Immature natural killer cell (primary cell): ENCODE measurements at places on chromosomes 7 and 10. TPM values are rescaled to one million over a fixed set of nuclear protein-coding genes. Genes with fewer than 3 reads are reported as not detected.

DNA sequence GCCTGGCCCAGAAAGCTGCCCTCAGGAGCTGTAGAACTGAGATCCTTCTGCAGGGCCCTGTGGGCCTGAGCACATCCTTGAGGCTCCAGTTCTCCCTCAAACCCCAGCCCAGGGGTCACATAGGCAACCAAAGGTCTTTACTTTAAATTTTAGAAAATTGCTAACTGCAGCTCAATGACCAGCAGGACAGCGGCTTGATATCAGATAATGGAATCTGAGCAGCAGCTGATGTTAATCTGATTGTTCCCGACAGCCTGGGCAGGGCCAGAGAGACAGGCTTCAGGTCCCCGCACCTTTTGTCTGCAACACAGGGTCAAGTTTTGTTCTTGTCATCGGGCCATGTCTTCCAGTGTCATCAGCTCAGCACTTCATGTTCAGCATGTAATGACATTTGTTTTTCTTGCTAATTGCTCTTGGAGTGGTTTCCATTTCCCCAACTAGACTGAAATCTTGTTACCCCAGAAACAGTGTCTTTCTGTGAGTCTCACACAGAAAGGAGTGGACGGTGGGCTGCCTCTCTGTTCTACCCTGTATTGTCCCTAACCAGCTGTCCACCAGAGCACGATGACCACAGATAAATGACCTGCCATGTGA lies 91.0 kb downstream of the PAXIP1 start:
- no peaks in the 10 kb centered on the region for H3K36me3 ChIP-seq
- no peak overlapping the region for H3K4me3 ChIP-seq
- no peak overlapping the region for H3K27ac ChIP-seq
- H3K4me1 ChIP-seq: peaks cover 13% of the 10 kb centered on the region

- no peaks in the 10 kb centered on the region for H3K4me1 ChIP-seq
- H3K27me3 ChIP-seq: peaks cover 2% of the 10 kb centered on the region
- no peaks in the 10 kb centered on the region for H3K36me3 ChIP-seq
- DNase-seq: no peak
- H3K27ac ChIP-seq: no peak overlapping the region
These were observed 227.2 kb downstream of the ADAM12 start for GRCh38 chr10:126160971-126161630.

DNA sequence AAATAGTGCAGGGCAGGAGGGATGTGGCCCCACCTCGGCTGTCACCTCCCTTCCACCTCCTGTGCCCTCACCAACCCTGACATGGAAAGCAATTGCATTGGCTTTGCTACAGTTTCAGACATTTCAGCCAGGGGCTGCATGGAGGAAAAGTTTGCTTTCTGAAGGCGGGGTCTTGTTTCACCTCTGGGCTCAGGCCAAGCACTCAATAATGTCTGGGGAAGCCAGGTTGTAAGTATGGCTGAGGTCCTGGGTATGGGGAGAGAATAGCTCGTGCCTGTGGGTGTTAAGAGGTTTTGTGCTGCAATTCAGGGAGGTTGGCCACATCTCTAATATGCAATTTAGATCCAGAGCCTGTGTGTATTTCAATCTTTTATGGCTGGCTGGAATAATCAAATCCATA lies 238.4 kb upstream of the MKI67 start:
- no peak for DNase-seq
- no peak overlapping the region for H3K27ac ChIP-seq
- no peaks in the 10 kb centered on the region for H3K4me1 ChIP-seq

DNA sequence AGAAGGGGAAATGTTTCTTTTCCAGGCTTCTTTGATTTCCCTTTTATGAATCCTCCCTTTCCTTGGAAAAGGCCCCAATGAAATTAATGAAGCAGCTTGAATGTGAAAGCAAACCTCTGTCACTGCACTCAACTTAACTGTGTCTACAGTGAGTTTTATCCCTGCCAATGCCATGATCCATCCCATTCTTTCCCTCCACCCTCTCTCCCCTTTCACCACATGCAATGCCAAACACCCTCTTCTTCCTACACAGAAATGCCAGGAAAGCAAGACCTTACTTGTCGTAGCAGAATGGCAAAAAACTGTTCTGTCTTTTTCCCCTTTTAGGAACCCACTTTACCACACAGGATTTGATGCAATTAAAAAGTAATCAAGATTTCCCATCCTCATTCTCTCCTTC lies 47.3 kb upstream of the TRIL start:
- H3K4me3 ChIP-seq: no peak overlapping the region
- no peaks in the 10 kb centered on the region for H3K4me1 ChIP-seq
- peaks cover 2% of the 10 kb centered on the region for H3K27me3 ChIP-seq
- H3K27ac ChIP-seq: no peak overlapping the region
- DNase-seq: no peak

DNA sequence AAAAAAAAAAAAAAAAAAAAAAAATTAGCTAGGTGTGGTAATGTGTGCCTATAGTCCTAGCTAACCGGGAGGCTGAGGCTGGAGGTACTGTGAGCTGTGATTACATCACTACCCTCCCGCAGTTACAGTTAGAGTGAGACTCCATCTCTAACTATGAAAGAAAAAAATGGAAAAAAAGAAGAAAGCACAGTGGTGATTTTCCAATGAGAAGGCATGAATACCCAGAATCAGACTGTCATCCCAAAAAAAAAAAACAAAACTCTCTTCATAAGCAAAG lies 269.9 kb upstream of the MKLN1 start:
- no peaks in the 10 kb centered on the region for H3K36me3 ChIP-seq
- H3K27me3 ChIP-seq: peaks cover 38% of the 10 kb centered on the region
- peak overlapping the region; percentile 99 for H3K27ac ChIP-seq

GRCh38 chr7:713139-713457 lies 13.4 kb upstream of the DNAAF5 start:
- no peak for DNase-seq
- no peak overlapping the region for H3K27ac ChIP-seq
- H3K4me3 ChIP-seq: no peak overlapping the region
- no peaks in the 10 kb centered on the region for H3K4me1 ChIP-seq
- H3K27me3 ChIP-seq: peaks cover 6% of the 10 kb centered on the region
- no peaks in the 10 kb centered on the region for H3K36me3 ChIP-seq

- no peaks in the 10 kb centered on the region for H3K4me1 ChIP-seq
- no peak overlapping the region for H3K4me3 ChIP-seq
- no peaks in the 10 kb centered on the region for H3K36me3 ChIP-seq
- no peak for DNase-seq
These were observed 265.1 kb downstream of the FGFR2 start for GRCh38 chr10:121332829-121333765.

DNA sequence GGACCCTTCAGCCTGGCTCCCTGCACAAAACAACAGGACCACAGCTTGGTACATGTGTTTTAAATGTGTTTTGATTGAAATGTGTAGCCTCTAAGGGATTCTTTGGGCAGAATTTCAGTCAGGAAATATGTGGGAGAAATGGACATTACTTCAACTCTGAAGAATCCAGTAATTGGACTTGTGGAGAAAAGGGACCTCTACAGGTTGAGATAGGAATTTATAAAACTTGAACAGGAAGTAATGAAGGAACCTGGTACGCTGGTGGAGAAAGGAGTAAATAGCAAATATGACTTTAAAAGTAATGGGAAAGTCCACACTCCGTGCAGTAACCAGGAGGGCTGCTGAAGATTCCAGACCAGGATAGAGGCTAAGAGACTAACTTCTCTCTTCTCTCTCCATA lies 220.5 kb downstream of the LHFPL3 start:
- peaks cover 2% of the 10 kb centered on the region for H3K27me3 ChIP-seq
- H3K4me3 ChIP-seq: no peak overlapping the region
- H3K4me1 ChIP-seq: no peaks in the 10 kb centered on the region
- DNase-seq: no peak

DNA sequence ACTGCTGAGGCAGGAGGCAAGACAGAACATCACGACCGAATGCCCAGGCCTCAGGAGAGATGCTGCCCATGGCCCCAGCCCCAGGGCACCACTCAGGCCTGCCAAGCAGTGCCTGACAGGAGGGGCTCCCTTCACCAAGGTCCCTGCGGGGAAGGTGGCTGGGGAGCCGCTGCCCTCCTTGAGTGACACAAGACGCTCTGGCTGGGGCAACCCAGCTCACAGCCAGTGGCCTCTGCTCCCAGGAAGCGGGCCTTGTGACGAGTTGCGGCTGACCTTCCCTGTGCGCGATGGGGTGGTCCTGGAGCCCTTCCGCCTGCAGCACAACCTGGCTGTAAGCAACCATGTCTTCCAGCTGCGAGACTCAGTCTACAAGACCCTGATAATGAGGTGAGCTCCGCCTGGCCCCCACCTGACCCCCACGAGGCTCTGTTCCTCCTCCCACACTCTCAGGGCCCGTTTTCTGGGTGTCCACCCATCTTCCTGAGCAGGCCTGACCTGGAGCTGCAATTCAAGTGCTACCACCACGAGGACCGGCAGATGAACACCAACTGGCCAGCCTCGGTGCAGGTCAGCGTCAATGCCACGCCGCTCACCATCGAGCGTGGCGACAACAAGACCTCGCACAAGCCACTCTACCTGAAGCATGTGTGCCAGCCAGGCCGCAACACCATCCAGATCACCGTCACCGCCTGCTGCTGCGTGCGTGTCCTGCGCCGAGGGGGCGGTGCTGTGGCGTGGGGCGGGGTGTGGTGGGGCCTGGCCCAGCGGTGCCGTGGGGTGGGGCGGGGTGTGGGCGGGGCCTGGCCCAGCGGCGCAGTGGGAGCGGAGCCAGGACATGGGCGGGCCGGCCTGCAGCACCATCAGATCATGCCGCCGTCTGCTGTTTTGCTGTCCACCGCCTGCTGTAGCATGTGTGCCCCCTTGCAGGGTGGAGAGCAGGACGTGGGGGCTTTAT lies 12.8 kb downstream of the ZMIZ2 start:
- no peak overlapping the region for H3K4me3 ChIP-seq
- no peak overlapping the region for H3K27ac ChIP-seq
- DNase-seq: no peak
- peaks cover 3% of the 10 kb centered on the region for H3K27me3 ChIP-seq

DNA sequence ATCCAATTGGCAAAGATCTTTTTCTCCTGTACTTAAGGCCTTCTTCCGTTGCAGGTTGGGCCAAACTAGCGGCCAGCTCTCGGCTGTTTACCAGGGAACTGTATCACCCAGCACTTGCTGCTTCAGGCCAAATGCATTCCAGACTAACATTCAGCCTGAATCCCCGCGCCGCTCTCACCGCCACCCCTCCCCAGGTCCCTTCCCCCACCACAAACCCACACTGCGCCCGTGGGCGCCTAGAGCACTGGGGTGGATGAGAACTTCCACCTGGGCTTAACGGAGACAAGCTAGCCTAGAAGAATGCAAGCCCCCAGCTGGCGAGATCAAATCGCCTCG lies 676 bp downstream of the TCAF1 start:
- peak overlapping the region; percentile 82 for H3K27ac ChIP-seq
- H3K36me3 ChIP-seq: no peaks in the 10 kb centered on the region
- H3K4me3 ChIP-seq: peak overlapping the region; percentile 95
- H3K27me3 ChIP-seq: peaks cover 2% of the 10 kb centered on the region
- DNase-seq: no peak

- H3K27me3 ChIP-seq: no peaks in the 10 kb centered on the region
- peak overlapping the region; percentile 57 for H3K4me3 ChIP-seq
- no peaks in the 10 kb centered on the region for H3K36me3 ChIP-seq
- no peak for DNase-seq
- peaks cover 66% of the 10 kb centered on the region for H3K4me1 ChIP-seq
These were observed 2.5 kb downstream of the PTER start for GRCh38 chr10:16439295-16439694.

- DNase-seq: no peak
- H3K36me3 ChIP-seq: no peaks in the 10 kb centered on the region
- H3K4me1 ChIP-seq: peaks cover 44% of the 10 kb centered on the region
- H3K27me3 ChIP-seq: peaks cover 5% of the 10 kb centered on the region
These were observed 832 bp upstream of the TIAL1 start for GRCh38 chr10:119597405-119598186.

- H3K4me1 ChIP-seq: peaks cover 18% of the 10 kb centered on the region
- no peak overlapping the region for H3K27ac ChIP-seq
- H3K27me3 ChIP-seq: peaks cover 3% of the 10 kb centered on the region
- peak; percentile 6 for DNase-seq
These were observed 155.0 kb upstream of the LYZL2 start for GRCh38 chr10:30784524-30784896.

GRCh38 chr10:15609246-15609645 lies 110.5 kb downstream of the ITGA8 start:
- H3K36me3 ChIP-seq: no peaks in the 10 kb centered on the region
- no peak overlapping the region for H3K4me3 ChIP-seq
- no peak overlapping the region for H3K27ac ChIP-seq
- peaks cover 2% of the 10 kb centered on the region for H3K27me3 ChIP-seq
- no peaks in the 10 kb centered on the region for H3K4me1 ChIP-seq

GRCh38 chr7:2247141-2247995 lies 5.3 kb downstream of the NUDT1 start:
- DNase-seq: no peak
- no peaks in the 10 kb centered on the region for H3K27me3 ChIP-seq
- H3K27ac ChIP-seq: no peak overlapping the region
- H3K4me1 ChIP-seq: peaks cover 47% of the 10 kb centered on the region
- peak overlapping the region; percentile 53 for H3K4me3 ChIP-seq

Gene CRYGN
- not detected for polyA plus RNA-seq

Gene TMEM229A
- polyA plus RNA-seq: not detected

Gene HMX2
- not detected for polyA plus RNA-seq

Gene SEMA3A
- polyA plus RNA-seq: 0.47 TPM

Gene MRC1
- not detected for polyA plus RNA-seq

Gene FGF8
- not detected for polyA plus RNA-seq

Gene ZPBP
- not detected for polyA plus RNA-seq

Gene ODAD2
- not detected for polyA plus RNA-seq
